ENCODE measurements at places on chromosomes 3 and 15.

DNA sequence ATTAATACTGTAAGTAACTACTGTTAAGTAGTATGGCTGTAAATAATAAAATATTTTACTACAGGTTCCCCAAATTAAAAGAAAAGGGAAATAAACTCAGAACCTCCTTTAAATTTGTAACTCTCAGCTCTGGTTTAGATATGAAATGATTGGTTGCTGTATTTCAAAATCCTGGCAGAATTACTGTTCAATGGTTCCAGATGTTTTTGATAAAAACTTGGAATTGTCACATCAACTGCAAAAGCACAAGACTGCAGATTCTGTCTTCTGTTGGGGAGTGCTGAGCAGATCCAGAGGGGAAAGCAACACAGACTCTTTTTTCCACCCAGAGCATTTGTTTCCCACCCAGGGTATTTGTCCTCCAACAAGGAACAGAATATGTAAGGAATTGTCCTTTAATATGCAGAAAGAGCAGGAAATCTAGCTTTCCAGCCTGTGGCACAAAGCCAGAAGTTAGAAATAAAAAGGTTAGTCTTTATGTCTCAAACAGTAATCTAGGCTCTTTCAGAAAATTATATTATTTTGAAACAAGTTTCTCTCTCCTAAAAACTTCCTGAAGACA is 178.1 kb downstream of the KLHL25 start:
- no peak for DNase-seq

DNA sequence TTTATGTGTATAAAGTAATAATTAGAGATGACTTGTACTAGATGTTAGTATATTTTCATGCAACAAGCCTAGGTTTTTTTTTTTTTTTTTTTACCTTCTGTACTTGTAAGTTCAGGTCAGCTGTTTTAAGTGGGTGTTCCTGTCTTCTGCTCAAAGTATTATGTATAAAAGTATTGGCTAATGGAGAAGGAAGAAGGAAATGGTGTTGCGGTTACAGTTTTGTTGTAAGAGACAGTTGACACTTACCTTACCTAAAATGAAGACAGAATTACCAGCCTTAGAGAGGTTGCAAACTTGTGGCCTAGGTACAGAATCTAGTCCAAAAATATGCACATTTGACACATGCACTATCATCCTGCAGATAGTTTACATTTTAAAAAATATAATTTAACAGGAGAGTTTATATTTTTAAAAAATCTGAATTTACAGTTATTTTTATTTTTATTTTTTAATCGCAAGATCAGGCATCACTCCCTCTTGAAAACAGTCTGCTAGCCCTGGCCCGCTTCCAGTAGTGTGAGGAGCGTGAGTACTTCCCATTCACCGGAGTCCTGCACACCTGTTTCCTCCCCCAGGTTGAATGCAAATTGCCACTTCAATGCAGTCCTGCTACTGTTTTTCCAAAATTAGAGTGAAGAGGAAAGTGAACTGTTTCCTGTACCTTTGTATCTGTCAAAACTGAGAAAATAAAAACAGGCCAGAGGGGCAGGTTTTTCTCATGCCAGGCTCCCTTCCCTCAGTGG is 224.3 kb upstream of the SOX2 start:
- no peak for DNase-seq

- DNase-seq, result no peak
Measured at GRCh38 chr15:48748535-48748934, 62.3 kb downstream of the CEP152 start.

DNA sequence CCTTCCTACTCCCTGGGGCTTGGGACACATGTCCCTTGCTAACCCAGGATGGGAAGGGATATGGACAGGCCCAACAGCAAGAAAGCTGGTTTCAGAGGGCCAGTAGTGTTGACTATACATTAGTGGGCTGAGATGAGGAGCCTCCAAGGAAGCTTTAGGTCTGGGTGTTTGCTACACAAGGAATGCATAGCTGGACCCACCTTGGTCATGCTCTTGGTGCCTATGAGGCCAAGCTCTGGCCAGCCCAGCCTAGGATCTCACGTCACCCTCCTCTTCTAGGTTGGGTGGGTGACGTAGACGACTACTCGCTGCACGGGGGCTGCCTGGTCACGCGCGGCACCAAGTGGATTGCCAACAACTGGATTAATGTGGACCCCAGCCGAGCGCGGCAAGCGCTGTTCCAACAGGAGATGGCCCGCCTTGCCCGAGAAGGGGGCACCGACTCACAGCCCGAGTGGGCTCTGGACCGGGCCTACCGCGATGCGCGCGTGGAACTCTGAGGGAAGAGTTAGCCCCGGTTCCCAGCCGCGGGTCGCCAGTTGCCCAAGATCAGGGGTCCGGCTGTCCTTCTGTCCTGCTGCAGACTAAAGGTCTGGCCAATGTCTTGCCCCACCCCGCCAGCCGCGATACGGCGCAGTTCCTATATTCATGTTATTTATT is 653 bp upstream of the WDR6 start:
- DNase-seq, result no peak

GRCh38 chr3:156675830-156676767 is 1.7 kb downstream of the TIPARP start:
- peak; percentile 11 for DNase-seq

GRCh38 chr3:128794770-128795649 is 69.0 kb downstream of the RAB7A start:
- DNase-seq, result no peak

GRCh38 chr3:61912158-61912557 is 350.8 kb downstream of the PTPRG start:
- no peak for DNase-seq

GRCh38 chr3:39718674-39719595 is 90.5 kb upstream of the MYRIP start:
- DNase-seq, result no peak

- no peak for DNase-seq
Measured at GRCh38 chr3:157692468-157692867, 189.3 kb upstream of the VEPH1 start.

DNA sequence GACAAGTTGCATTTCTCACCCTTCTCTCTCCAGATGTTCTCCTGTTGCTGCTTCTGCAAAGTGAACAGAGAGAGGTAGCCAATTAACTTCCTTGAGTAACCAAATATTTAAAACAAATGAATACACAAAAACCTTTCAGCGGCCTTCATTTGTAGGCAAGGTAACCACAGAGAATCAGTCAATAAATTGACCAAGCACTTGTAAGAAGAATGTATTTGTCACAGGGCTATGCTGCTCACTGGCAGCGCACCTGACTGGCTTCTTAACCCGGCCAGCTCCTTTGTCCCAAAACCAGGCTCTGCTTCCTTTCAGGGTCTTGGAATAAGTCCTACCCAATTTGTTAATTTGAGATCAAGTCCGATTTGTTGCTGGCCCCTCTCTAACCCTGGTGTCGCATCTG is 43.5 kb upstream of the STXBP5L start:
- DNase-seq, result no peak

DNA sequence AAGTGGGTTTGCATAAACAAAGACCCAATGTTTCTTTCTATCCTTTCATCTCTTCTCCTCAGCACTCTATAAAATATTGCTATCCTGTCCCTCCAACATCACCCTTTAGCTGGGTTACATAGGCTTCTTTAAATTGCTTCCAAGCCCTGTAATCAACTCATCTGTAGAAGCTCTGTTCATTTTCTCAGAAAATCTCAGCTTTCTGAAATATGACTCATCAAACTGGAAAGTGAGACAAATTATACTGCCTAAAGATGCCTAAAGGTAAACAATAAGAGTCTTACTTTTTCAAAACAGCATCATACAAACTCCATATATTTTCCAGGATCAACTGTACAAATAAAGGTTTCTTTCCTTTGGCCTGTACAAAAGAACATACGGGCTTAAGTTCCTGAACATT is 33.8 kb downstream of the EFL1 start:
- DNase-seq, result no peak

DNA sequence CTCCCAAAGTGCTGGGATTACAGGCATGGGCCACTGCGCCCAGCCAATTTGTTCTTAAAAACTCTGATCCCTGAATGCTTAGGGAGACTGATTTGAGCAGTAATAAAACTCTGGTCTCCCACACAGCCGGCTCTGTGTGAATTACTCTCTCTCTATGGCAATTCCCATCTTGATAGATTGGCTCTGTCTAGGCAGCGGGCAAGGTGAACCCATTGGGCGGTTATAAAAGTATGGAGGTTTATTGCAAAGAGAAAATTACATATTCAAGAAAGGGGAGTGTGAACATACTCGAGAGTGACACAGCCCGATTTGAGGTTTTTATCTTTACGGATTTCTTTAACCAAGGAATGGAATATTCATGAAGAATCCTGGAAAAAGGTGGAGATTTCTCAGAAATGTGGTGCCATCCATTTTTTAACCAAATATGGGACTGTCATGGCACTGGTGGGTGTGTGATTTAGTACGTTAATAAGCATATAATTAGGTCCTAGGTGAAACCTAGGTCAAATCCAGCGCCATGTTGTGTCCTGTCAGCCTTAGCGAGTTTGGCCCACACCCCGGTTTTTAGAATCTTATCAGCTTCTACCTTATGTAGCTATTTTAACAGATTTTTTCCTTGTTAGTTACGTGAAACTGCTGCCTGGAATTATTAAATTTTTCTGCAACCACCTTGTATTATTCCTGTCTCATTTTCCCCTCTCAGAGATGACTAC is 7.2 kb upstream of the GMPS start:
- no peak for DNase-seq

- DNase-seq, result no peak
Measured at GRCh38 chr3:149538371-149538770, 63.9 kb downstream of the TM4SF4 start.

DNA sequence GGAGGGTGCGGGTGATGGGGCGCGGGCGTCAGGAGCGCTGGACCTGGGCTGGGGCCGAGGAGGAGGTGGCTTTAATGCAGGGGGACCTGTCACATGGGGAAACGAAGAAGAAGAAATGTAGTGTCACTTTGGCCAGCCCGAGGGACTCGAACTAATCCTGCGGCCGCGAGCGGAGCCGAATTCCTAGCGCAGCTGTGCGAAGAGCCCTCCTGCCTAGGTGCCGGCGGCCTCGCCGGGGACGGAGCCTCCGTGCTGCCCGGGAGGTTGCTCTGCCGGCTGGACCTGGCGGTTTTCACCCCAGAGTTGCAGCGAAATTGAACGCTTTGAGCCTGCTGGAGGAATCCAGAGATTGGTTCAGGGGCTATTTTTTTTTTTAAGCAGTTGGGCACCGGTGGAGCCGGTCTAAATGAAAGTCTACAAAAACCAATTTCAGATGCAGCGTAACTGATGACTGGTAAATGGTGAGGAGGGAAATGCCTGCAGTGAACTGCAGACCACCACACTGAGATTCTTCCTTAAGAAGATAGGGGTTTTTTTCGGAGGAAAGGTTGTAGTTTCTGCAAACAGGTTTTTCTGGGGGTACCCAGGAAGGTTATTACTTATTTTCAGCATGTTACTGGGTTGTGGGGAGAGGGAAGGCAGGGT is 662 bp downstream of the TMEM108 start:
- DNase-seq, result no peak

DNA sequence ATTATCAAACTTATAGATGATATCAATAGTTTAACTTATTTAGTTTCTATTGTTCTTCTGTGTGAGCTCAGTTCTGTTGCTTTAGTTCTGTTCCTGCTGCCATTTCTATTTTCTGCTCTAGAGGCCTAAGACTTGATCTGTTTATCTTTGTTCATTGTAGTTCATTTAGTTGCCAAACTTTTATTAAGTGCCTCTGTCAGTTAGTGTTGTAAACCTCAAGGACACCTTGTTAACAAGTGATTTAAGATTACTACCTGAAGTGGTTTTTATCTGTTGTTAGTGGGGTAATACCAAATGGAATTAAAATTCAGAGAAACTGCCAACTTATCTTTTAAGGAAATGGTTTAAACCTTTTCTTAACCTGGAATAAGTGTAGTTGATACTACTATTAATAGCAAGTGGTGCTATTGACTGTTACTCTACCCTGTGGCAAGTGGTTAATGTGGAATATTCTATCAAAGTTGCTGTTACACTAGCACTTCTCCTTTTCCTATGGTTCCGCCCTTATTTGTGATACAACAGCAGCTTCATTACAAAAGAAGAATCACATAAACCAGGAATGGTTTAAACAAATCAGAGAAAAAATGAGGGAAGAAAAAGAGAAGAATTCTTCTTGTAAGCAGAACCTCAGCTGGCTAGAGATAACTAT is 500.6 kb upstream of the GOLIM4 start:
- no peak for DNase-seq

GRCh38 chr3:10551139-10551538 is 45.8 kb upstream of the ATP2B2 start:
- no peak for DNase-seq

DNA sequence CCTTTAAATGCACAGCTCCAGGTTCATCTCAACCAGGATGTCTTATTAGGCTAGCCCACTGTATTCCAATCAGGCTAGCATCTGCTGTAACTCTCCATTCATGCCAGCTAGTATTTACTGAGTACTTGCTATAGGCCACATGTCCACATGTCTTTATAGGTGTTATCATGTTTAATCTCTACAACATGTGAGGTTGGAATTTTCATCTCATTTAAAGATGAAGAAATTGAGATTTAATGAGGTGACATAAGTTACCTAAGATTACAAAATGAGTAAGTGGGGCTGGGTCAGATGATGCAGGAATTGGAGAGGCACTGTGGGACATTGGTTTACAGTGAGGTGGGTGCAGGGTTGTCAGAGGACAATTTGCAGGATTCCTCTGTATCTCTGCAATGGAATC is 2.9 kb downstream of the IFT122 start:
- DNase-seq, result no peak

GRCh38 chr3:195062866-195063540 is 208.0 kb downstream of the XXYLT1 start:
- no peak for DNase-seq

DNA sequence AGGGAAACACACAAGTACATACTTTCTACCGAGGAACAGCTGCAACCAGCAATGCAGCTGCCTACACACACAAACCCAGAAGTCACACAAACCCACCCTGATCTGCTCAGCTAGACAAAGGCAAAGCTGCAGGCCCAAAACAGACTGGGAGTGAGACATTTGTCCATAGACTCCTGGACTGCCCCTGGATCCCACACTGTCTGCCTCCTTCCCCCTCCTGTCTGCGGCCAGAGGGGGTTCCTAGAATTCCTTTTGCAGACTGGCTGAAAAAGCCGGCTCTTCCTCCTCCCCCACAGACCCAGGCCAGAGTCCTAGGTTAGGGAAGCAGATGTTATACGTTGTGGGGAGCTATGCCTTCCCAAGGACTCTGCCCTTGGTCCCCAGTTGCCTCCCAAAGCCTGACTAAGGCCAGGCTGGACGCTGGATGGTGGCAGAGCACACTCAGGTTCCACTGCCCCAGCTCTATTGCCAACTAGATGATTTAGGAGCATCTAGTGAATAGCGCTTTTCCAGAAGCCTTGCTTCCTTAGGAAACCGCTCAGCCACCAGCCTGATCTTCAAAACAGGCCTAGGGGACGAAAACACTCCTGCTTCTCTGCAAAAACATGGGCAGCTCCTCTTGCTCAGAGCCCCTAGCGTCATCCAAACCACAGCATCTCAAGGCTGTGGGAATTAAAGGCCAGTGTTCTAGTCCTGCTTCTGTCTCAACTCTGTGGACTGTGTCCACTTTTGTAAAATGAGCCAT is 37.4 kb upstream of the CILP start:
- no peak for DNase-seq

- DNase-seq, result no peak
Measured at GRCh38 chr3:139455855-139456254, 20.5 kb downstream of the RBP2 start.

GRCh38 chr3:45626096-45626887 is 31.7 kb downstream of the LIMD1 start:
- no peak for DNase-seq

- no peak for DNase-seq
Measured at GRCh38 chr3:181859518-181859917, 147.8 kb downstream of the SOX2 start.

Data from activated T-helper 9 cell treated with anti-CD3 and anti-CD28 coated beads, Interleukin-2, amount 50 U/mL, for 16 hours (primary cell).